Large intestine (tissue), 12 donors: ENCODE measurements at places on chromosomes 16 and 17. TPM values are rescaled to one million over a fixed set of nuclear protein-coding genes. Genes with fewer than 3 reads are reported as not detected.

TNFRSF13B gene
- polyA plus RNA-seq, result 0.07 TPM

FAM171A2 gene
- polyA plus RNA-seq, result 6.5 TPM

HSD17B2 gene
- 69.5 TPM for polyA plus RNA-seq

CA7 gene
- 12.1 TPM for polyA plus RNA-seq

MEIOC gene
- polyA plus RNA-seq, result 0.55 TPM

CACNG4 gene
- 5.1 TPM for polyA plus RNA-seq

TMEM204 gene
- 9.4 TPM for polyA plus RNA-seq

CIITA gene
- 11.9 TPM for polyA plus RNA-seq

AHSP gene
- polyA plus RNA-seq, result 11.8 TPM

ACOX1 gene
- 64.6 TPM for polyA plus RNA-seq

ARL4D gene
- polyA plus RNA-seq, result 5.4 TPM

FAHD1 gene
- 49.6 TPM for polyA plus RNA-seq

SLC6A2 gene
- polyA plus RNA-seq, result 0.12 TPM

GP1BA gene
- polyA plus RNA-seq, result 1.5 TPM

SDR42E1 gene
- polyA plus RNA-seq, result 18.6 TPM

DNAH2 gene
- 0.09 TPM for polyA plus RNA-seq

DNAAF1 gene
- 0.55 TPM for polyA plus RNA-seq

TPPP3 gene
- polyA plus RNA-seq, result 57.2 TPM

PDPK1 gene
- 39.7 TPM for polyA plus RNA-seq

HSPB9 gene
- polyA plus RNA-seq, result 0.40 TPM

SPATA32 gene
- 0.24 TPM for polyA plus RNA-seq
